ENCODE measurements at places on chromosomes 2 and 18.

- DNase-seq: no peak
These were observed 10.7 kb downstream of the KCNF1 start for GRCh38 chr2:10922307-10923007.

DNA sequence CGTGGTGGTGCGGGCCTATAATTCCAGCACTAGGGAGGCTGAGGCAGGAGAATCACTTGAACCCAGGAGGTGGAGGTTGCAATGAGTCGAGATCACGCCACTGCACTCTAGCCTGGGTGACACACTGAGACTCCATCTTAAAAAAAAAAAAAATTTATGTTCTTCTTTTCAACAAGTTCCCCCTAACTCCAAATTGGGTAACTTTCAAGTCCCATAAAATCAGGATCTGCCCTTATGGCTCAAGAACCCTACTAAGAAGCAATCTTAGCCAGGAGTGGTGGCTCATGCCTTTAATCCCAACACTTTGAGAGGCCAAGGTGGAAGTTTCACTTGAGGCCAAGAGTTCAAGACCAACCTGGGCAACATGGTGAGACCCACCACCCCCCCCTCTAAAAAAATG is 30.3 kb upstream of the TLK1 start:
- DNase-seq: no peak

DNA sequence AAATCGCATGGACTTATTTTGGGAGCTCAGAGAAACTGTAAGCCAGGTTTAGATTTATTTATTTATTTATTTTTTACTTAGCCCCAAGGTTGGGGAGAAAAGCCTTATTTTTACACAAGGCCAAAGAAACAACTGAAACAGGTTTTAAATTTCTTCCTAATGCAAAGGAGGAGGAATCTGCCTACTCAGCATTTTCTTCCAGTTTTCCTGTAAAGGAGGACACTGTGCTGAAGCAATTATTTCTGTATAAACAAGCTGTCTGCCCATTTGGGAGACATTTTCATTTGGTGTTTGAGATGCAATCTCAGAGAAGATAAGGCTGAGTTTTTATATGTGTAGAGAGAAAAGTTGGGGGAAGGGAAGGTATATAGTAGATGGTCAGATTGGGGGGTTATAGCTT is 125.0 kb downstream of the ETAA1 start:
- no peak for DNase-seq

GRCh38 chr18:13623348-13623747 is 103.0 kb downstream of the FAM210A start:
- DNase-seq: no peak

- no peak for DNase-seq
These were observed 23.3 kb downstream of the INHBB start for GRCh38 chr2:120369250-120369649.

DNA sequence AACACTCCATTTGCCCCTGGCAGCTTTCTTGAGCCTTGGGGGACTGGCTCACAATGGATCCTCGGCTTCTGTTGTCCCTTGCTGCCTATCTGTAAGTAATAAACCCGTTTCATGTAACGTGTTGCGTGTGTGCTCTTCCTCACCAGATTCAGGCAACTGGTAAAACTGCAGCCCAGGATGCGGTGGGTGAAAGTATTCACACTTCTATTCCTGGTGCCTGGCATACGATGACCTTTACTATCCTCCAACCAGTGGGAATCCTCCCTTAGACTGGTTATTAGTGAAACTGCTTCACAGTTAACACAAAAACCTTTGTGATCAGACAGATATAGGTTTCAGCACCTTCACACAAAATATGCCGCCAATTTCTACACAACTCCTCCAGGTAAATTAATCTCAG is 13.6 kb upstream of the ICA1L start:
- no peak for DNase-seq

- DNase-seq: no peak
These were observed 122.5 kb downstream of the ERBB4 start for GRCh38 chr2:212416086-212416485.

DNA sequence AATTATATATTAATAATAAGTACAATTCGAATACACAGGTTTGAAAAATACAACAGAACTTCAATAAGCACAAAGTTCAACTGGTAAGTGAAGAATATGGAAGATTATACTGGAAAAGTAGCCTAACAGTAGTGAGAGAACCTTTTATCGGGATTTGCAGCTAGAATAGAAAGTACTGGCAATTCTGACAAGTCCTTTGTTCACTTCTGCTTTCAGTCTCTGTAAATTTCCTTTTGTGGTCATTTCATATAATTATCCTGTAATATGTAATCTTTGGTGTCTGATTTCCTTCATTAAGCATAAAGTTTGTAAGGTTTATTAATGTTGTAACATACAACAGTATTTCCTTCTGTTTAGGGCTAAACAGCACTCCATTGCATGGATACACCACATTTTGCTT is 67.2 kb downstream of the CUL3 start:
- no peak for DNase-seq

- DNase-seq: peak; percentile 60
These were observed 24.0 kb upstream of the TMEM37 start for GRCh38 chr2:119407430-119408220.

DNA sequence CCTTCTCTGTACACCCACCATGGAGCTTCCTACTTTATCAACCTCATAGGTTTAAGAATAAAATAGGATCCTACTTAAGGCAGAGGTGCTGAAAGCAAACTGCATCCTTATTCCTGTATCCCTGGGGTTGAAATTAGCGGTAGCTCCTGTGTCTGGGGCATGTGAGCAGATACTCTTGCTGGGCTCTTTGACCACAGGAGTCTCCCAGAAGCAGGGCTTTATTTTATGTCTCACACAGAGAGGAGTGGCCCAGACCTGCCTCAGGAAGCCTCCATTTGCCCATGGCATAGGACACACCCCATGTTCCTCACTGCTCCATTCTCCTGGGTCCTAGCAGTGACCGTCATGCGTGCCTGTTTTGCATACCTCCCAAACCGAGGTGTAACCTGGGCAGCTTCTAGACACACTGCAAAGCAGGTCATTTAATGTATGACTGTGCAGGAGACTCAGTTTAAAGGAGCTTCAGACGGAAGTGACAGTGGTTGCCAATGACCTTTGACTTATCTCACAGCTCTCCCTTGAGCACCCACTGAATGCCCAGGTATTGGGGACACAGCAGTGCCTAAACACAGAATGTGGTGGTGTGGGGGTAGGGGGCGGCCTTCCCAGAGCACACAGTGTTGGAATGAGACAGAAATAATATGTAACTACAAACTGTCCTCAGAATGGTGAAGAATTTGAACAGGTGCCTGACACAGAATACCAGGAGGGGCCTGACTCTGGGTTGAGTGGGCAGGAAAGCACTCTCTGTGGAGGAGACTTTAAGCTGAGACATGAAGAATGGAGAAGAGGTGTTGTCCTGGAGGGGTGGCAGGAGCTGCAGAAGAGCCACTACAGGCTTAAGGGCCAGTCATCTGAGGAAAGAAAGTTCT is 3.7 kb downstream of the TMEM37 start:
- DNase-seq: no peak

DNA sequence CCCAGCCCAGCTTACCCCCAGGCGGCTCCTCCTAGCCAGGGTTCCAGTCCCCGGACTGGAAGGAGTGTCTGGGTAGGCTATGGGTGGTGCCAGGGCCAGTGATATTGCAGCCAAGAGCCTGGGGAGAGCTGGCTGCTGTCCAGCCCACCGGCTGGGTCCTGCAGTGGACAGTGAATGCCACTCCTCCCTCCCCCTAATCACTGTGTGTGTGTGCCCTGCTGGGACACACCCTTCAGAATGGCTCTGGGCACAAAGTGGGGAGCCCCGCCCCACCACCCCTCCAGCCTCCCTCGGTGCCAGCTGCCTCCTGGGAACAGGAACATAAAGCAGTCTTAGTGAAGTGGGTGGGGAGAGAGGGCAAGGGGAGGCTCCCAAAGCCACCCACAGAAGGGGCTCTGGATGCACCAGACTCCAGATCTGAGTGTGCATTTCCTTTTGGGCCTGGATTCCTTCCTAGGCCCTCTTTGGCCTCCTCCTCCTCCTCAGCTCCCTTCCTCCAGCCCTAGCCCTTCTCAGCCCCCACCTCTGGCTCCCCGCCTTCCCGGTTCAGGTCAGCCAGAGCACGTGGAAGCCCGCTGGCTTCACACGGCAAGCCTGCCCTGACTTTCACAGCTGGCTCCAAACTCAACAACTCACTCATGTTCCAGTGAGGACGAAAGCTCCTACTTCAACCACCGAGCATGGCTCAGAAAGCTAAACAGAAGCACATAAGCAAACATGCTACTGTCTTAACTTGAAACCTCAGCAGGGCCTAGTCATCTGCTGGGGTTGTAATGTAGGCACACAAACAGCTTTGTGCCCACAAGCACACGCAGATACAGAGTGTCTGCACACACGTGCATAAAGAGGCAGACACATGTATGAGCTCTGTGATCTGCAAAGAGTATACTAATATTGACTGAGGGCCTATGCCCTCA is 209.2 kb upstream of the SMAD2 start:
- no peak for DNase-seq

DNA sequence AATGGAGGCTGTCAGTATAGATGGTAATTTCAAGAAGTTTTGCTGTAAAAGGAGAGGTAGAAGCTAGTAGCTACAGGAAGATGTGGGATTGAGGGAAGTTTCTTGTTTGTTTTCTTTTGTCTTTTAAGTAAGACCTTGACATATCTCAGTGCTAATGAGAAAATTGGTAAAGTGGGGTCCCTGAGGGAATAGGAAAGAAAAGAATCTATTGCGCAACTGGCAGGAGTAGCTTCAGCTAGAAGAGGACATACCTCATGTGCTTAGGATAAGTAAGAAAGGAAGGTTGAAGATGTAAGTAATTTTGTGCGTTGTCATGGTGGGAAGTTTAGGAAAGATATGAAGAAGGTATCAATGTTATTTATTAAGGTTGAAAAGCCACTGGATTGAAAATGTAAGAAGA is 8.4 kb upstream of the IKZF2 start:
- DNase-seq: no peak

GRCh38 chr2:45207101-45207500 is 197.8 kb upstream of the SIX2 start:
- DNase-seq: no peak

- no peak for DNase-seq
These were observed 39.2 kb downstream of the MREG start for GRCh38 chr2:215973954-215974699.

DNA sequence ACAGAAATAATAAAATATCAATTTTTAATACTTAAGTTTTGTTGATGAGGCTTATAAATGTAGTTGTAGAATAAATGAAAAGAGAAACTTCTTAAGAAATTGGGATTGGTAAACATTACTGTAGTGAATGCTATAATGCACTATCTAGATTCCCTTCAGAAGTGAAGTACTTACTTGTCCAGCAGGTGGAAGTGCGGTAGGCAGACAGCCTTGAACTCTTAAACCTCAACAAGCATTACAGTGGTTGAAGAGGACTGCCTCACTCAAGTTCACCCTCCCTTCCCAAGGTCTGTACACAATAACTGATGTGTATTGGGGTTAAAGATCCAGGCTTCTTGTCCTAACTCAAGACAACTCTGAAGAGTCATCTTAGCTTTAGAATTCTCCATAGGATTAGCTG is 931.0 kb upstream of the LRRTM1 start:
- no peak for DNase-seq

DNA sequence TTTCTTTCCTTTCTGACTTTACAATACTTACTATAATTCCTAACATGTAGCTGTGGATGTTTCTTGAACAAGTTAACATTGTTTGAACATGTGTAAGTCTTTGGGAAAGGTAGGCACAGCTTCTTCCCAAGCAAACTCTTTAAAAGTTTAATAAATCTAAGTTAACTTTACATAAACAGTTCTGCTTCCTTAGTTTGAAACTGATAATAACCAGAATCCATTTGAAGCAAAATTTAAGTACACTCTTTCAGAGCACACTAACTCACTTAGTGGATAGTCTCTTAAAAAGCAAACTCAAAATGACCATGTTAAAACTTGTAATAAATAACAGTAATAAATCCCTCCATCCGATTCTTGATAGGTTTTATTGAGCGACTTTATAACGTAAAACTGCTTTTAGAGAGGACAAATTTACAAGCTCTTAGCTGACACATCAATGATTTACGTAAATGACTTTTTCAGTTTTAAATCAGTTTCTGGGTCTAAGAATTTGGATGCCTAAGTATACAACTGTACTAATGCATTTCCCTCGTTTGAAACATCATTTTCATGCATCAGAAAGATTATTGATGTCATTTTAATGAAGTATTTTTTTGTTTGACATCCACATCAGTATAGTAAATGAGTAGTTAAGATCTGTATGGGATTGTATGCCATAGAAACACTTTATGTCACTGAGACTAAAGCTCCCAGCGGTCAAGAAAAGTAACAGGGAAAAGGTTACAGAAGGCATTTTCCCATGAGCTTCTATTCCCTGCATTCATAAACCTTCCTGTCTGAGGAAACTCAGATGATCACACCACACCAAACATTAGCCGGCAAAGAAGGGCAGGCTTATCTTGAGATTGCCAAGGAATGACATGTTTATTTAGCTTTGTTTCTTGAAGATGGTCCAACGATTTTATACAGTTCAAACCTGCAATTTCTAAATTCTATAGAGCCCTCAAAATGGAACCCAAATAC is 67.5 kb downstream of the PDE1A start:
- DNase-seq: no peak

DNA sequence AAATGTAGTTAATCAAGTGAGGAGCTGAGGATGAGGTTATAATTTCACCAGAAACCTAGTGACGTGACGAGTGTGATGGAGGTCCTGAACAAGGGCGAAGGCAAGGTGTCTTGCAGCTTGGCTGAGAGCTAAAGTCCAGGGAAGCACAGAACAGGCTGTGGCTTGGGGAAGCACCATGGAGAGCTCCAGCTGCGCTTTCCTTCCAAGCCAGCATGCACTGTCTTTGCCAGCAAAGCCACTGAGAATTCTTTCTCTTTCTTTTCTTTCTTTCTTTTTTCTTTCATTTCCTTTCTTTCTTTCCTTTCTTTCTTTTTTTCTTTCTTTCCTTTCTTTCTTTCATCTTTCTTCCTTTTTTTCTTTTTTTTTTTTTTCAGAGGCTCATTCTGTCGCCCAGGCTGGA is 239.3 kb downstream of the FBXO15 start:
- DNase-seq: peak; percentile 45

DNA sequence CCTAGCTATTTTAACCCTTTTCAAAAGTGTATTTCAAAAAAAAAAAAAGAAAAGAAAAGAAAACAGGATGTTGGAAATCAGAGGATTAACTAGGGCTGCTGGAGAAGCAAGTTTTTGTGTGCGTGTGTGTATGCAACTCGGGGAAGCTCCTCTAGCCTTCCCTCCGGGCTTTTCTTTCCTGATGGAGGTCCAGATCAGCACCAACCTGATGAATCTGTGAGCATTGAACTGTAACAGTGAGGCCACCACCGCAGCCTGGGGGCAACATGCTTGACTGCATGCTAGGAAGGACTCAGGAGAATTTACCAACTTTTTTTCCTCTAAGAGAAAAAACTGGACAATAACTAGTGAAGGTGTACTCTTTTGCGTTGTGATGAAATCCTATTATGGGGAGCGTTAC is 2.3 kb downstream of the OBSL1 start:
- no peak for DNase-seq

All from fibroblast of skin of scalp (primary cell).